ENCODE measurements at places on chromosomes 12 and 14.

- DNase-seq, result no peak
These were observed 329.5 kb downstream of the RPL10L start for GRCh38 chr14:46322076-46322475.

- DNase-seq, result peak; percentile 40
These were observed 84.2 kb downstream of the GRIP1 start for GRCh38 chr12:66594688-66595087.

- DNase-seq, result no peak
These were observed 251.5 kb downstream of the FOXN3 start for GRCh38 chr14:89165189-89166181.

- no peak for DNase-seq
These were observed 81.1 kb downstream of the EML1 start for GRCh38 chr14:99874306-99874705.

DNA sequence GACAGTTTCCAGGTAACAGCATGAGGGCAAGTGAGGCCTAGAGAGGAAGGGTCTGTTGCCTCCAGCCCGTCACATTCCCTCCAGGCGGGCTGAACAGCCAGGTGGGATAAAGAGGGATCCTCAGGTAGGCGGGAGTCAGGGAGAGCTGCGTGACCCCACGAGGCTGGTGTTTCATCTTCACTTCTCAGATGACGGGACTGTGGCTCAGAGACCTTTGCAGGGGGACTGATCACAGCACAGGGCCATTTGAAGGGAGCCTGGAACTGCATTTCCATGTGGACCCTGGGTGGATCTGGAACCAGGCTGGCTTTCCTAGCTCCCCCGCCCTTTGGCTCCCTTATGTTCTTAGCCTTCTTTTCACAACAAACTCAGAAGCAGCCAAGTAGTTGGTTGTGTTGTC is 37.4 kb downstream of the SH2B3 start:
- DNase-seq, result no peak

- DNase-seq, result no peak
These were observed 300.1 kb upstream of the FKBP4 start for GRCh38 chr12:2494486-2495192.

DNA sequence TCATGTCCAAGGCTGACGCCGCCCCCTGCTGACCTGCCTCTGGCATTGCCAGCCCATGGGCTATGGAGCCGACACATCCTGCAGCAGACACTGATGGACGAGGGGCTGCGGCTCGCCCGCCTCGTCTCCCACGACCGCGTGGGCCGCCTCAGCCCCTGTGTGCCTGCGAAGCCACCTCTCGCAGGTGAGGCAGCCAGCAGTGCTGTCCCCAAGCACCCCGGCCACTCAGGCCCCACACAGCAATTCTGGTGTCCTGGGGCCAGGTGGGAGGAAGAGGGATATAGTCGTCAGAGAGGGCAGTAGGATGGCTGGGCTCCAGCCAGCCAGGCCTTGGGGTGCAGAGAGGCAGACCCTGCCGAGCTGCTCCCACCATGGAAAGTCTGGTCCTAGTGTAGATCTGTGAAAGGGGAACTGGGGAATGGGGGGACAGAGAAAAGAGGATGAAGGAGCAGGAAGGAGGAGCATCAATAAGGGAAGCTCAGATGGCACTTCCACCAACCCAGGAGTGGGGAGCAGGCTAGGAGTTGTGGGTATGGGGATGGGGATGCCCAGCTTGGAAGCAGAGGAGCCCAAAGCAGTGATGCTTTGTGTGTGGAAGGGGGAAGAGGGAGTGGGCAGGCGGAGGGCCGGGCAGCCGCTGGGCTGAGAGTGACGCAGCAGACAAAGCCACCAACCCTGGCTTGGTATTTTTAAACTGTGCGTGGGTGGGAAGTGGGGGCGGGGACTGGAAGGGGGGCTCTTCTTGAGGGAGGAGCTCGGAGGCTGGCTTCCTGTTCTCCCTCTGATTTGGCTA is 4.7 kb downstream of the NAB2 start:
- DNase-seq, result peak; percentile 88

DNA sequence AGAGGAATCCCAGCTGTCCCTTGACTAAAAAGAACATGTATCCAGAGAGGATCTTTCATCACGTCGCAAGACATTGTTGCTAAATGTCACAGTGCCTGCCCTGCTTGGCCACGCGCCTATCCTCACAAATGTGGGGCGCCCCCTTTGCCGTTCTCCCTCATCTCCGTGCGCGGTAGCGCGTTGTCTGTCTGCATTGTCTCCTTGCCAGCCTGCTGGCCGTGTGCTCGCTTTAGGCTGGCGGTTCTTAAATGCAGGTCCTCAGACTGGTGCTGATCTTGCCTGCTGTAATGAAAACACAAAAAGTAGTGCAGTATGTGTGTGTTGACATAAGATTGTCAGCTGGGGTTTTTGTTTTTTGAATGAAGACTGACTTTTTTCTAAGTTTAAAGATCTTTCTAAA is 198.2 kb upstream of the RGS6 start:
- no peak for DNase-seq

DNA sequence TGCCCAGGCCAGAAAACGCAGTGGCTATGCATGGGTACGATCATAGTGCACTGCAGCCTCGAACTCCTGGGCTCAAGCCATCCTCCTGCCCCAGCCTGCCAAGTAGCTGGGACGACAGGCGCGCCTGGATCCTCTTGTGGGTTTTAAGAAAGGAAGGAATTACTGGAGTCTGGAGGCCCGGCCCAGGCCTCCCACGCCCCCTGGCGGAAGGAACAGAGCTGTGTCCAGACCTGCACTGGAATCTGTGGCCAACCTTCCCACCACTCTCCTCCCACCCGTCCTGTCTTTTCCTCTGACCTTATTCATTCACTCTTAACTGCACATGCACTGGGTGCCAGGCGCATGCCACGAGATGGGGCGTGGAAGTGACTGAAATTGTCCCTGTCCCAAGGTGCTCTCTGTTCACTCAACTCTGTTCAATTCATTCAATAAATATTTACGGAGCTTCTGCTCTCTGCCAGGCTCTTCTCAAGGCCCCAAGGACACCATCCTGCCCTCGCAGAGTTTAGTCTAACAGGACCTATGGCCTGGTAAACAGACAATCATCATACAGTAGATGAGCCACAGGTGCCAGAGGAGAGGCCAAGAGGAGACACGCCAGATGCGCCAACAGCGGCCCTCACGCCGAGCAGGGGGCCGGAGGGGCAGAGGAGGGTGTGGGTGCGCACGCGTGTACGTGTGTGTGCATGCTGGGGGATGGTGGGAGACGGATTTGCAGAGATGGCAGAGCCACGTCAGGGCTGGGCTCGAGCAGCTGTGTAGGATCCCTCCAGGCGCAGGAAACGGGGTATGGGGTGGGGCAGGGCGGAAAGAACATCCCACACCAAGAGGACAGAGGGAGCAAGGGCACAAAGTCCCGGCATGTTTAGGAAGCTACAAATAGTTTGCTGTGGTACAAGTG is 13.7 kb upstream of the TMEM106C start:
- DNase-seq, result peak; percentile 79

DNA sequence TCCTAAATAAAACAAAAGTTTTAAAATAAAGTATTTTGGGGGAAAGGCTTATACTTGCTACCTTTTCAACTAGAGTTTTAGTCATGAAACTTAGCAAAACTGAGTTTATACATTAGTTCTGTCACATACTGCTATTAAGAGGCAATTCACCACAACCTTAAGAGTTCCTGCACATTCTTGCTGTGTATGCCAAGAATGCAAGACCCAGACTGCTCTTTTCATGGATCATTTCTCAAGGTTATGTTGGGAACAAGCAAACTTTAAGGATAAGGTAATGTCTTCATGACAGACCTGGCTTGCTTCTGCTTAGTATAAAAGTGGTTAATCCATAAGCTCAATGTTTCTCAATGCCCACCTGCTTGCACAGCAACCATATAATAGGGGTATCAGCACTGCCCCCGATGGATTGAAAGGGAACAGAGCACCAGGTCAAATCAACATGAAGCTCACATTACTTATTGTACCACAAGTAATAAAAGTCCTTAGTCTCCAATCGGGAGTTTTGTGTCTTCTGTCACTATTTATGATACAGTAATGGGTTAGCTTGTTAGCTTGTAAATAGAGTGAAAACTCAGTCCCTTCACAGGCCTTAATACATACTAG is 67.6 kb downstream of the KIF21A start:
- DNase-seq, result no peak

DNA sequence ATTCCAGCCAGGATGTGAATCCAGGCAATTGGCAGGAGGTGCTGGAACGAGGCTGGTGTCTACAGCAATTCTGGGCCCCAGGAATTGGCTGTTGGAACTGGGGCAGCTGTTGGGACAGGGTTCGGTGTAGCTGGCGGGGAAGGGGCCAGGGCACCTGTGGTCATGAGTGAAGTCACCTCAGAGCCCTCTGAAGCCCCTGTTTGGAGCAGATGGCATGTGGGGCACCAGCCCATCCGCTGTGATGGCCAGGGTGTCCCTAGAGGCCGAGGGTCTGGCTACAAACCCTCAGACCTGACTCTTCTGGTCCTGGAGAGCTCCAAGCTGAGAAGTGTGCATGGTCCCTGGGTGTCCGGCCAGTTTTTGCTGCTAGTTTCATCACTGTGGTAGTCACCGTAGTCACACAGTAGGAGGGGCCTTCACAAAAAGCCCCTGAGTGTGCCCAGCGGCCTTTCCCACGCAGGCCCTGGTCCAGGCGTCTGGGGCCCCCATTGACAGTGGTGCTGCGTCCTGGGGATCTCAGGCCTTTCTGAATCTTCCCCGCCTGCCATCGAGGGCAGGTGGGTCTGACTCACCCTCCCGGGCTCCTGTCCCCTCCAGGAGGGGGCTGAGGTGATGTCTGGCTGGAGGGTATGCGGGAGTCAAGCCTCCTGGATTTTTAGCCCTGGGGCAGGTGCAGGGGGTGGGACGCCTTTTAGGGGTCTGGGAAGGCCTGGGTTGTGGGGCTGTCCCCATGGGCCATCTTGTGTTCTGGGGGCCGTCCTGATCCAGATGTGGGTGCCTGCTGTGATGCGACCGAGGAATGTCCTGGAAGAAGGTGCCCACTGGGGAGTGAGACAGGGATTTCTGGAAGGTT is 368.0 kb downstream of the TMEM121 start:
- DNase-seq, result no peak

- DNase-seq, result peak; percentile 61
These were observed 37.3 kb downstream of the GPR135 start for GRCh38 chr14:59427653-59428580.

GRCh38 chr14:81837304-81837703 is 303.7 kb upstream of the SEL1L start:
- DNase-seq, result no peak

DNA sequence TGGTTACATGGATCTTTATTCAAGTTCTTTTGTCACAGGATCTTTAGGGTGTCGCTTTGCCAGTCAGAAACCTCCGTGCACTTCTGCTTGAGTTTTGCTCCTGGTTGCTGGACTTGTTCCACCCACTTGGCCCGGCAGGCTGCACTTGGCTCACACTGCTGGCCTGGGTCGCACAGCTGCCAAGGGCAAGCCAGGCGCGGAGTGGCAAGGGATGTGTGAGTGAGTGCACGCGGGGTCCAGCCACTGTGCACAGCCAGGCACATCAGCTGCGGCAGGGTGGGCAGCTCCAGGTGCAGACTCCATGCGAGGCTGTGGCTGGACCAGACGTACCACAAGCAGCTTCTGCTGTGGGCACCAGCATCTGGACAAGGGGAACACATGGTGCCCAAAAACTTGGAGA is 76.6 kb downstream of the DERA start:
- DNase-seq, result no peak
